ENCODE measurements at places on chromosomes 16 and 17.

DNA sequence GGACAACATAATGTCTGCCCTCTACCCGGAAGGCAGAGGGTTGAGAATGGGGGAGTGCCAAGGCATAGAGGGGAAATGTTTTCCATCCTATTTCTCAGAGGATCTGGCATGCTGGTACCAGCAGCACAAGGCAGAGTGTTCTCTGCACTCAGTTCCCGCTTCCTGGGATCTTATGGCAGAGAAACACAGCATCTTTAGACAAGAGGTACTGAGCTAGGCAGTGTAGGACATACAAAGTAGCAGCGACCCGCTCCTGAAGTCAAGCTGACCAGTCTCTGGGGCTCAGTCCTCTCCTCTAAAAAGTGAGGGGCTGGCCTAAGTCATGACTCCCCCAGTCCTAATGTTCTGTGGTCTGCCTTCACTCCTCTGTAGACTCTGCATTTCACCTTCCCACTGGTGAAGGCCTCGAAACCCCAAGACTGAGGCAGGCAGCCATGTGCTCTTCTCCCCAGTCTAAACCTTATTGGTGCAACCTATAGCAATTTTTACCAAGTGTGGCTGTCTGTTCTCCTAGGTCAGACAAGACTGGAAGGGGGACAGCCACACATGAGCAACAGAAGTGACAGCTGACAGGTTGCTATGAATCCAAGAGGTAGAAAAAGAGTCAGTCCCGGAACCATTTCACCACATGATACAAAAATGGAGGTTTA, 11.3 kb upstream of the TSPOAP1 start:
- no peak for DNase-seq

GRCh38 chr17:68613739-68614298, 12.7 kb upstream of the FAM20A start:
- DNase-seq = peak; percentile 64

GRCh38 chr17:74957935-74958740, 14.4 kb downstream of the HID1 start:
- no peak for DNase-seq

DNA sequence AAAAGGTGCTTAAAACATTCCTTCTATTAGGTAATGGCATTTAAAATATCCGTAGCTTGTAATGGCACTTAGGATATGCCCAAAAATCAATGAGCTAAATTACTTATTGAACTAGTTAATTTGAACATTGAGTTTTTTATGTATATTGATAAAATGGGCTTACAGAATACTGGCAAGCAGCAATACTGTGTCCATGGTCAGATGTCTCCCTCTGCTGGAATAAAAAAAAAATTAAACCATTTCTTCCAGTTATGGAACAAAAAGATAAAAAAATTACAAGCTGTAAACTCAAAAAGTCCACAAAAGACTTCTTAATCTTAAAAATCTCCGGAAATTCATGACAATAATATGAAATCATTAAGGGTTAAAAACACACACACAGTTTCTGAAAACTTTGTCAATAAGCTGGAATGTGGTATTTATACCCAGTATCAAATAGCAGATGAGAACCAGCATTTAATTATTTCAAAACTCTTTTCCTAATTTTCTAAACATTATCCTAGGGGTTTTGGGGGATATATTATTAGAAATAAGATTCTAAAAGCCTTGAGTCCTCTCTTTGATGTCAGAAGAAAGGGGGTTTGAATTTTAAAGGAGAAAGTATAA, 21.5 kb upstream of the PSMD7 start:
- no peak for DNase-seq

- DNase-seq = no peak
These were observed 25.5 kb downstream of the GPRC5B start for GRCh38 chr16:19859166-19859565.

GRCh38 chr16:55488306-55488705, 9.3 kb downstream of the MMP2 start:
- no peak for DNase-seq

DNA sequence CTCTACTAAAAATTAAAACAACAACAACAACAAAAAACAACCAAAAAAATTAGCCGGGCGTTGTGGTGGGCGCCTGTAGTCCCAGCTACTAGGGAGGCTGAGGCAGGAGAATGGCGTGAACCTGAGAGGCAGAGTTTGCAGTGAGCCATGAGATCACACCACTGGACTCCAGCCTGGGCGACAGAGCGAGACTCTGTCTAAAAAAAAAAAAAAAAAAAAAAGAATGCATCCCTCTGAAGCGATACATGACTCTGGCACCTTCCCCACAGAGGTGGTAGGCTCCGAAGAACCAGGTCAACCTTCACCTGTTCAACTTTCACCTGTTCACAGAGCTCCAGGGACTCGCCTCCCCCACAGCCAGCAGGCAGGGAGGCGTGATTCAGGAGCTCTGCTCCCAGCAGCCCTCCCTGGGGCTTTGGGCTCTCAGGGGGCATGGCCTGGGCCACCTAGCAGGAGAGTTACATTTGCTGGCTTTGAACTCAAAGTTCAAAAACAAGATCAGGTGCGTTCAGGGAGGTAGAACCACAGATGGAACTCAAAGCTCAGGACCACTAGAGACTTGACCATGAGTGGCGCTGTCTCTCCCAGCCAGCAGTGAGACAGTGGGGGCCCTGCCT, 5.6 kb downstream of the VAC14 start:
- DNase-seq = no peak

DNA sequence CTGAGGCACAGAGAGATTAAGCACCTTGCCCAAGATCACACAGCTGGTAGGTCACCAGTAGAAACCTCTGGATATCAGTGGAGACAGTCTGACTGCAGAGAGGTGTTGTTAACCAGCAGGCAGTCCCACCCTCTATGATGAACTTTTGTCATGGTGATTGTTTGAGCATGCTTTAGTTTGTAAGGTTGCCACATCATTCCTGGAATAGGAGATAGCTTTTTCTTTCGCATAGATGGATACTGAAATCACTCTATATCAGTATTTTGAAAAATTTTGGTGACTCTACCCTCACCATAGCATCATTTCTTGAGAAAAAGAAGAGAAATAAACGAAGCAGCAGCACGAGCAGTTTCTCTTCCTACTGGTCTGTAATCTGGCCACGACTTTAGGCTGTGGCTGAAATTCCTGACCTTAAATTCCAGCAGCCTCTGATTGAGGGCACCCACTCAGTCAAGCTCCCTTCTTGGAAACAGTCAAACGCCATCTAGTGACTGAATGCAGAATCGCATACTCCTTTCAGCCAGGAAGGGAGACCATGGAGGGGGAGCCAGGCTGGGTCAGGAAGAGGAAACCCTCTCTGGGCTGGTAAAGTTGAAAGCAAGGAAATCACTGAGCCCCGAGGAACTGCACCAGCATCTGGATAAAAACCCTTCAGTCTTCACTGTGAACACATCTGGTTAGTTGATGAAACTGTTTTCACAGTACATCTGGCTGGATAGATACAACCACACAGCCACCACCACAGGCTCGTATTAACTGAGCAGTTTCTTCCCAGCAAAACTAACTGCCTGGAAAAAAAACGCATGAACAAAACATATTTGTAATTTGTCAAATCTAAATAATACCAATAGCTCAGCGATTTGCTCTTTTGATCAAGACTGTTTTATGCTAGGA, 108.5 kb upstream of the XYLT1 start:
- DNase-seq = no peak

DNA sequence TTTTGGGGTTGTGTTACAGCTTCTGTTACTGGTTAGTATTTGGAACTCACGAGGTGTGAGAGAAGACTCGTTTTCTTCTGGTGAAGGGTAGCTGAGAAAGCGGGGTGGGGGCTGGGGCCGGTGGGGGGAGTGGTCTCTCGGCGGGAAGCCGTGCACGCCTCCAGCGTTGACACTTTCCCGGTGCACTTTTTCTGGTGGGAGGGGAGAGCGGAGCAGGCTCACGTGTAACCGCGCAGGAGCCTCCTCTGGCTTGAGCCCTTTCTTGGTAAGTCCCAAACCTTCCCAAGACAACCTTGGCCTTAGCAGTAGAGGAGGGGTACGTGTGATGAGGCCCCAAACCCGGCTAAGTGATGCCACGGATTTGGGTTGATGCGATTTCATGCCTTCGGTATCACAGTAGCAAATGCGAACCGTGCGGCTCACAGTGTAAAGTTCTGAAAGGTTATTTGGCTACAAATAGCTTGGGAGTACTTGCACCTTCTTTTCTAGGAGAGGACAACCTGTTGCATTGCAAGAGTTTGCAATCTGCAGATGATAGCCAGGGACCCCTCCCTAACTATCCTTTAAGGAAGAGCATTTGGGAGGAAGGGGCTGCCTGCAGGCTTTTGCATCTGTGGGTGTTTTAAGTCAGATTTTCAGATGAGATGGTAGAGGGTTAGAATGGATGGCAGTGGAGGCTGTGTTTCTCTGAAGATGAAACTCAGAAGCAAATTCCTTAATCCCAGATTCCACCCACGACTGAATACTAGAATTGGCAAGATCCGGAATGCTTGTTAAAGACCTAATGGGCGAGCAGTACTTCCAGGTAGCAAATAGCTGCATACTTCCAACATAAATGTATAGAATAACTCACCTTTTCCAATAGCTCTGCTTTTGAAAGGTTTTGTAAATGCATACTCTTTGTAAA, 1.5 kb downstream of the HLF start:
- no peak for DNase-seq

- DNase-seq = no peak
These were observed 2.9 kb upstream of the CYLD start for GRCh38 chr16:50739031-50739430.

DNA sequence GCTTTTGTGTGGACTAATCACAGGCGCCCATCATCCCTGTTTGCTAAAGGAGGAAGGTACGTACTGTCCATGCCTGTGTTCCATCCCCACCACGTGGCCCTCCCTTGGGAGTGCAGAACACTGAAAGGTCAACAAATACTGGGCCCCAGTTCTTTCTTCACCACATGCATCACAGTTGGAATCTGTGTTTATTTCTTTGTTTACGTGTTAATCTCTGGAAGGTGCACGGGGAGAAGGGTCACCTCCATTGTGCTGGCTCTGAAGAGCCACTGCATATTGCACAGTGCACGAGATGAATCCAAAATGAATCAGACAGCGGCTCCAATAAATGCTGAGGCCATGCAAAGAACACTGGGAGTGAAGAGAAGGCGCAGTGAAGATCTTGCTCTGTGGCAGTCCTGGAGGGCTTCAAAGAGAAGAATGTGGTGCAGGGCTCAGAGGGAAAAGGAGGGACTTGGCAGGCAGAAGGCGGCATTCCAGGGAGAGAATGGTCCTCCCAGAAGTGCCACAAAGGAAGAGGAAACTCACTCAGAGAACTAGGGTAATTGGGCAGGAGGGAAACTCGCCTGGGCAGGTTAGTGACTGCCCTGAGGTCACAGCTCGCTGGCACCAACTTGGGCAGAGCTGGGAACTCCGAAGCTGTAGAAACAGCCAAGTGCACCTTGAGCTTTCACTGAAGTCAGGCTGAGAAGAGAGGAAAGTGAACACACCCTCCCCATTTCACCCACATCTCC, 3.7 kb downstream of the RPH3AL start:
- no peak for DNase-seq

GRCh38 chr17:2898255-2898926, 102.2 kb downstream of the RAP1GAP2 start:
- no peak for DNase-seq

GRCh38 chr17:17056156-17056539, 13.9 kb downstream of the MPRIP start:
- no peak for DNase-seq

DNA sequence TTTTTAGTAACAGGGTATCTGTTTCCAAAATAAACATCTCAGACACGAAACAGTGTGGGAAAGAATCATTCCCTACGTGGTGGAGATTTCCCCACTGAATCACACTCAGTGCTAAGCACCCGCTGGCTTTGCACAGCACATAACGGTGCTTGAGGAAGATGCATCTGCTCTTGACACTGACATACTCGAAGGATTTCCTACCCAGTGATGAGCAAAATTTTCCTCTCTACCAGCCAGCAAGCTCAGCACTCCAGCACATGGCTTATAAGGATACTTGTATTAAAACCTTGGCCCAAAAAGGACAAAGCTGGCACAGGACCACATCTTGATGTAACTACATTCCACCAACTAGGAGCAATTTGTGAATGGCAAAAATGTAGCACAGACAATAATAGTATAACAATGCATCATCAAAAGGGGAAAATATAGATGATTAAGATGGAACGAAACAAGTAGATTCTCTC, 59.0 kb downstream of the ANKFY1 start:
- no peak for DNase-seq

DNA sequence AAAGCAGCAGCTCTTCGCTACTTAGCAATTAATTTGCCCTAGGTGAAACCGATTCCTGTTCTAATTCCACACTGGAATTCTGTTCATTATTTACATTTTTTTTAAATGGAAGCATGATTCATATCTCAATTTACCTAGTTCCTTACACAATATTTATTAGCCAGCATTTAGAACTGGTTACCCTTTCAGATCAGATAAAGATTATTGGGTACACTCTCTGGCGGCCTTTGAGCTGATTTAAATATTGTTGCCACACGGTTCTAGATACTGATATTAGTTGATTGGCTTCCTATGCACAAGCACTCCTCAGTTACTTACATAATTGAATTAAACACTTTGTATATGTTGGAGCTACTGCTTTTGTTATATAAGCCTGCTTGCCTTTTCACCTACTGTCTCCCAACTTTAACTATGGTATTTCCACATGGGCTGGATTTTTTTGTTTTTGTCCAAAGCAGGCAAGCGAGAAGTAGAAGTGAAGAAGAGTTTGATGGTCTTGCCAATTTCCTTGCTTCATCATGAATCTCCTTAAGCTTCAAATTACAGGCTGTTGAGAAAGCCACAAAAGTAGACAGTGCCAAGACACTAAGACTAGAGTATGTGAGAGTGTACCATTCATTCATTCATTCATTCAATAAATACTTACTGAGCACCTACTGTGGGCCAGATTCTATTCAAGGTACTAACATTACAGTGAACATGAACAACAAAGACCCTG, 3.9 kb upstream of the ALDH3A2 start:
- no peak for DNase-seq

- no peak for DNase-seq
These were observed 19.8 kb upstream of the MAP3K14 start for GRCh38 chr17:45336390-45337182.

DNA sequence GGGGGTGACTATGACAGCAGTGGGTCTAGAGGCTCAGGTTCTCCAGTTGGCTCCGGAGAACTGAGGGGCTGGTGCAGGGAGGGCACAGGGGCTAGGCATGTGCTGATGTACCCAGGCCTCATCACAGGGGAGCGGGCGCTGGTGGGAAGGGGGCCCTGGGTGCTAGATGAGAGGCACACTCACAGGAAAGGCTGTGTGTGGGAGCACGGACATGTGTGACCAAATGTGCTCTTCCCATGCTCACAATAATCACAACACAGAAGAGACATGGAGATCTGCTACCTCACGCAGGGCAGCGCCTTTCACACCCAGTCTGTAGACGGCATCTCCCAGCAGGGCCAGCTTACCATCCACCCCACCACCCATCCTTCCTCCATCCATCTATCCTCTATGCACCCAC, 17.4 kb upstream of the RASD1 start:
- no peak for DNase-seq

- no peak for DNase-seq
These were observed 33.2 kb downstream of the CYB5D2 start for GRCh38 chr17:4175921-4176807.

DNA sequence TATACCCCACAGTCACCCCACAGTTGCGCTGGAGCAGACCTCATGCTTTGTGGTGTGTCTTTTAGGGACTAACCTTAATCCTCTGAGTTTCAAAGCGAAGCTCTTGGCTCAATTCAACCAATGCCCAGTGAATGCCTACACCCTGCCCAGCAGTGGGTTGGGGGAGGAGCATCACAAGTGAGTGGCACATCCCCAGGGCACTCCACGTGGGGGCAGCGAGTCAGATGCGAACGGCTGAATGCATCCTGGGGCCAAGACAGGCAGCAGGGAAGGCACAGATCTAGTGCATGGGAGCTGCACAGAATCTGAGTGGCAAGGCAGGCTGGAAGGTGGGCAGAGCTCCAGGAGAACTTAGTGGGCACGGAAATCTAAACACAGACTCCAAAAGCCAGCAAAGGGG, 39.2 kb downstream of the IFT140 start:
- DNase-seq = no peak

Measured in NCI-H1048 (cell line).